Cortex of kidney (tissue), 1 donor: ENCODE measurements at places on chromosomes 5 and 9.

GRCh38 chr5:116058346-116058936 is 26.2 kb downstream of the ARL14EPL start:
- DNase-seq = no peak

GRCh38 chr5:168659286-168659847 is 80.2 kb upstream of the PANK3 start:
- DNase-seq = no peak

DNA sequence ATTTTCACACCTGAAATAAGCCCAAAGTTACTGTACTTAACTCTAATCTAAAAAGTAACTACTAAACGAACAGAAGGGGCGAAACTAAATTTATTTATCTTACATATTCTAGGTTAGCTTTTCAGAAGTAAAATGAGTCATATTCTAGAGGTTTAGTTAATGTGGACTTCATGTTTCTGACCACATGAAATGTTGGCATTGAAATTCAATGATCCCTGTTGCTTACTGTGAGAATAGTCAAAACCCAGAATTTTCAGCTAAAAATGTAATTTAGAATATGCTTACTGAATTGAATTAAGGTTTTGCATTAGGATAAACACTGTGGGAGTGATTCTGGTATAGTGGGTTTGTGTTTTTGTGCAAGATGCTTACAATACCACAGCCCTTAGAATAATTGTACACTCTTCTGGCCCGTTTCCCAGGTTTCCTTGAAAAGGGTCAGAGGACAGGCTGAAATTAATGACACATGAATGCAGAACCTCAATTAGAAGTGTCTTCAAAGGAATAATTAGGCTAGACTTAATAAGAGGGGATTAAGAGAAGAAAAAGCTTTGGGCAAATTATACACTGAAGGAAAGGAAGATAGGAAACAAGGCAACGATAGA is 1.4 kb upstream of the SNX18 start:
- DNase-seq = no peak

DNA sequence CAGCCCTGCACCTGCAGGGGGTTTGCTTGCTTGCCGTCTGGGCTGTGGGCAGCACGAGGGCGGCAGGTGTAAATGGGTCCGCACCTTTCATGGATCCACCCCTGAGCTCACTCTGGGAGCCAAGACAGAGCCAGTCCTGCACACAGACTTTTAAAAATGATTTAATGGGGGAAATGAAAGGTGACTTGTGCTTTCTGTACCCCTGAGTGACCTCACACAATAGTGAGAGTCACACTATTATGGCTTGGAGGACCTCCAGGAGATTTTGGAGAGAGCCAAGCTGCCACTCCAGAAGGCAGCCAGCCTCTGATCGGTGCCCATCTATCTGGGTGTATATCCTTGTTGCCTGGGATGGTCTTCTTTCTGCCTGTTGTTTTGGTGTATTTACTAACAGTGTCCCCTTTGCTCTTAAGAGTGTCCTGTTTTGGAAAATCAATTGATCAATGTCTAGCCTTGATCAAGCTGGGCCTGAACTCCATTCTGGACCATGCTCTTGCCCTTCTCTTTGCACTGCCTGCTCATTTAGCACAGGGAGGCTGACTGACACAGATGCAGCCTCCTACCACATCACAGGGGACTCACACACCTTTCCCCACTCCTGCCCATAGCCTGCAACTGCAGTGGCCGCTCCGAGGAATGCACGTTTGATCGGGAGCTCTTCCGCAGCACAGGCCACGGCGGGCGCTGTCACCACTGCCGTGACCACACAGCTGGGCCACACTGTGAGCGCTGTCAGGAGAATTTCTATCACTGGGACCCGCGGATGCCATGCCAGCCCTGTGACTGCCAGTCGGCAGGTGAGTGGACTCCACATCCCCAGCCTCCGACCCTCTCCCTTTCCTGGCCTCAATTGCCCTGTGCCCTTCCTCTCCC is 29.5 kb downstream of the LAMC3 start:
- DNase-seq = no peak

GRCh38 chr9:134052941-134053340 is 14.9 kb downstream of the BRD3 start:
- DNase-seq = no peak

DNA sequence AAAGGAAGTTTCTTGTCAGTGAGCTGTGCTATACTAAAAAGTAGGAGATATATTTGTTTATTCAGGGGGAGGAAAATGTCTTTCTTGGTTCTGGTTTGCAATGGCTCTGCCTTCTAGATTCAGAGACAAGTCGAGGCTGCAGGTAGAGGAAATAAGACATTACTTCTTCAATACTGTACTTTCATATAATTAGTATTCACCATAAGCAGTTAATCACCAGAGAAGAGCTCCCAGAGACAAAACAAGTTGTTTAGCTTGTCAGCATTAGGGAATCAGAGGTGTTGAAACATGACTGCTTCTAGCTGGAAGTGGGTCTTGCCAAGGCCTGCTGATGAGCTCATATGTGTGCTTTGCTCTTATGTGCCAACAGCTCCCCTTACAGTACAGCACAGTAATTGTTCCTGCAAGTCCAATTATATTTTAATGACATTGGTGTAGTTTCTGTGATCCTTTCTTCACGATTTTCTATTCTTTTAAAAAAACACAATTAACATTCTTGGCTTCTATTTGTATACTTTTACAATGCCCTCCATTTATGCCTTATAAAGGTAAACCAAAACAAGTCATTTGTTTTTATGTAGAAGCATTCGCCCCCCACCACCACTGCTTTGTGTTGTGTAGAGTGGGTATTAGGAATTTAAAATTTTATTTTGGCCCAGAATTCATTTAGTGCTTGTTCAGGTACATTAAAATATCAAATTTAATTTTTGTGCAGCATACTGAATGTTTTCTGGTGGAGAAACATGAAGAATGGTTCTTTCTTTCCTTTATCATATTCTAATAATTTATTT is 112.2 kb downstream of the RPS23 start:
- no peak for DNase-seq

- DNase-seq = no peak
Measured at GRCh38 chr9:106860721-106861639, 2.0 kb upstream of the ZNF462 start.

DNA sequence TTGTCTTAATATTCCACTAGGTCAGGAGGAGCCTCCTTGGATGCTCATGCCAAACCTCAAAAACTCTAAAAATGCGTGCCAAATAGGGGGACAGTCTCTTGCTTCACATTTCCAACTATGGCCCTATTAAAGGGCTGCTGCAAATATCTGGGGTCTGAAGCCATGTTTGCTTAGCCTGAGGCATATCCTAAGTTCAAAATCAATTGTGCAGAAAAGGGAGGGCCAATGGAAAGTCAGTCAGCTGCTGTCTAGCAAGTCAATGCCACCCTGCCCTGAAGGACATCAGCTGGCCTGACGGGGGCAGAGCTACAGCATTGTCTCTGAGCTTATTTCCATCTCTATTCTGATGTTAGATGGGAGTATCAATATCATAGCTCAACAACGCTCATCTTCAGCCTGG is 93.6 kb downstream of the SH3TC2 start:
- no peak for DNase-seq

DNA sequence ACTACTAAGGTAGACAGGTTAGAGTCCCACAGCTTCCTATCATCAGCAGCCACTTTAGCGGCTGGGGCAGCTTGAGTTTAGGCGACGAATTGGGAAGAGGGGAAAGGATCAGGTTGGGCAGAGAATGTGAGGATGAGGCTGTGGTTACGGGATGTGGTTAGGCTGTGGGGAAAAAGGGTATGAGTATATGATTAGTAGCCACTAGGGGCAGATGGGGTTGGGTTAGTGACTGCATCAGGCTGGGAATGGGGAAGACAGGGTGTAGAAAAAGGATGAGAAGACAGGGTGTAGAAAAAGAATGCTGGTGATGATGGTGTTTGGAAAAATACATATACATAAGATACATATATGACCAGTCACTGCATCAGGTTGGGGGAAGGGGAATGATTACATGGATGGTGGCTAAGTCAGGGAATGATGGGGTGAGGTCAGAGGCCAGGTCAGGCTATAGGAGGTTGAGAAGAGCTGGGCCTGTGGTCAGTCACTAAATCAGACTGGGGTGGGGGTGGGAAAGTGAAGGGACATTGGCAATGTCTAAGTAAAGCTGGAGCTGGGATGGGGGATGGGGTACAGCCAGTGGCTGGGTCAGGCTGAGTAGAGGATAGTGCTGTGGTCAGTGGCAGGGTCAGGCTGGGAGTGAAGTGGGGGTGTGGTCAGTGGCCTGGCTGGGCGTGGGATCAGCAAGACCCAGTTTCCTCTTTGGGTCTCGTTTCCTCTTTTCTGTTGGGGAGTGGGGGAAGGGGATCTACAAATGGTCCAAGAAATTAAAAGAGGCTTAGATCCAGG is 2.1 kb downstream of the TLN1 start:
- DNase-seq = no peak

DNA sequence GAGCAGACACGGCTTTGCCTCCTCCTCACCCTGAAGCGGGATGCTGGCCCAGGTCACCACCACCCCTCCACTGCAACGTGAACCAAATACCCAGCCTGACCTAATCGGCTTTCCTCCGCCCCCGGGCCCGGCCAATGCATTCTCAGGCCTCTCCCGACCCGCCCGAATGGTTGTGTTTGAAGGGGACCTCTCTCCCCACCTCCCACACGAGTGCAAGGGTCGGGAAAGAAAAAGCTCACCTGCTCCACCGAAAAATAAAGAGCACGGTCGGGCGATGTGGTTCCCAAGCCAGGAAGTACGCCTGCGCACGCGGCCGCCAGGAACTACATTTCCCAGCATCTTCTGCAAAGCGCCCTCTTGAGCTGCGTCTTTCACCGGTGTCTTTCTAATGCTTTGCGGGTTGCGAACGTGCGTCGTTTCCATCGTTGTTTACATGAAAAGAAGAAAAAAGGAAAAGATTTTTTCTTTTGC is at the start of gene ZNF883:
Gene ZNF883, minus strand, starts transcription at position 282 of the 471 bp plus-strand sequence.
- no peak for DNase-seq

GRCh38 chr5:35152733-35153132 is 77.6 kb downstream of the PRLR start:
- no peak for DNase-seq

- no peak for DNase-seq
Measured at GRCh38 chr5:5906778-5907177, 471.6 kb downstream of the MED10 start.

DNA sequence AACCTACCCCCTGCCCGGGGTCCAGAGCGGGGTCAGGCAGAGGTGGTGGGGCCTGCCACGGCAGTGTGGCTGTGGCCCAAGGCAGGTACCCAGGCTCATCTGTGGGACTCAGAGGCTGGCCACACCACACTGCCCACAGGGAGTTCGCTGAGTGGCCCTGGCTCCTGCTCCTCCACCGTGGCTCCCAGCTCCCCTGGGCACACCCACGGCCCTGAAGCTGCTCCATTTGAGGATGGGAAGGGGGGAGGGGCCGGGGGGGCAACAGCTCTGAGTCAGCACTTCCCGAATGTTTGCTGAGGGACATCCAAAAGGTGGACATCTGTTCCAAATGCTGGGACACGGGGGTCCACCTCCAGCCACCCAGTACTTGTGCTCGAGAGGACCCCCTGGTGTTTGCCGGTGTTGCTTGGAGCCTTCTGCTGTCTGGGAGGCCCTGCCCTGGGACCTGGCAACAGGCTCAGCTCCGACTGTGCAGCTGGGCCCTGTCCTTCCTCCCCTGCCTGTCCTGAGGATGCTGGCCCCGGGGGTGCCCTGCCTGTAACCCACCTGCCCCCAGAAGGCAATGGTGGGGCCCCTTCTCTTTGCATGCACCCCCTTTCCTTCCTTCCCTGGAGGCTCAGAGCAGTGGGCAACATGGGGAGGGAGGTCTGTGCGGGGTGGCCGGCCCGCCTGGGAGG is 2.5 kb upstream of the NRARP start:
- no peak for DNase-seq

DNA sequence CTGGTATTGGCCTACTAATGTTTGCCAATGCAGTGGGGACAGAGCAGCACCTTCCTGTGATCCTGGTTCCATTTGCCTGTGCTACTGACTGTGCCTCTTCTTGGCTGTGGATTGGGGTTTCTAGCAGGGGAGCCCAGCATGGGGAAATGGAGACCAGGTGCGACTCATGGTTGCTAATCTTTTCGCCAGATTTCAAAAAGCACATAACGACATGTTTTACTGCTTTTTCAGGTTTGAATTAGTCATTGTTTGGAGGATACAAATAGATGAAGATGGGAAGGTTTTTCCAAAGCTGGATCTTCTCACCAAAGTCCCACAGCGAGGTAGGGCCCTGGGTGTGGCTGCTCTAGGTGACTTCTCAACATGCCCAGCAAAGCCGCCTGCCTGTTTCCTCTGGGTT is 57.6 kb downstream of the IPPK start:
- DNase-seq = no peak

DNA sequence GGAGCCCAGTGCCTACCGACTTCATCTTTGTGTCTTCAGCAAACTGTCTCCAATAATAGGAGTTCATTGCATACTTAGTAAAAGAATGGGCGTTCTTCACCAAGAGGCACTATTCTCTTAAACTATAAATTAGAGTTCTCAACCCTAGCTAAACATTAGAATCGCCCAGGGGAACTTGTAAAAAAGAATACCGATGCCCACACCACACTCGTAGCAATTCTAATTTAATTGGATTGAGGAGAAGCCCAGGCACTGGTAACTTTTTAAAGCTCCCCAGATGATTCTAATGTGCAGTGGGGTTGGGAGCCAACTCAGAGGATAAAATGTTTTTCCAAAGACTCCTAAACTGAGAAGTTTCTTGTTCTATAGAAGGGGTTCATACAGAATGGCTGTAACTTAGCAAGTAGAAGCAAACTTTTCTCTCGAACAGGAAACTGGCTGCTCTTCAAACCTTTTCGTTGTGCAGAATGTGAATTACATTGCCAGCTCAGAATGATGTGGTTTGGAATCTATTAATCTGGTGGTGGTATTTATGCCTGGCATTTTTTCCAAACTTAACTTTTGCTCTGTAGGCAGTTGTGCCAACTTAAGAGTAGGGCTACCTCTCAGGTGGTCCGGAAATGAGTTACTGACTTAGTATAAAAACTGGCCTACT is 26.4 kb upstream of the NFIB start:
- DNase-seq = no peak

DNA sequence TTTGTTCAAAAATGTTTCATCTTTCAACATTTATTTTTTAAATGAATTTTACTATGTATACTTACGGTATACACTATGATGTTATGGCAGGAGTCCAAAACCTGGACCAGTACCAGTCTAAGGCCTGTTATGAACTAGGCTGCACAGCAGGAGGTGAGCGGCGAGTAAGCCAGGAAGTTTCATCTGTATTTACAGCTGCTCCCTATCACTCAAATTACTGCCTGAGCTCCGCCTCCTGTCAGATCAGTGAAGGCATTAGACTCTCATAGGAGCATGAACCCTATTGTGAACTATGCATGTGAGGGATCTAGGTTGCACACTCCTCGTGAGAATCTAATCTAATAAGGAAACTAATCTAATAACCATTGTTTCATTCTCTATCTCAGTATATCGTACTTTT is 715.5 kb upstream of the PTPRD start:
- no peak for DNase-seq

DNA sequence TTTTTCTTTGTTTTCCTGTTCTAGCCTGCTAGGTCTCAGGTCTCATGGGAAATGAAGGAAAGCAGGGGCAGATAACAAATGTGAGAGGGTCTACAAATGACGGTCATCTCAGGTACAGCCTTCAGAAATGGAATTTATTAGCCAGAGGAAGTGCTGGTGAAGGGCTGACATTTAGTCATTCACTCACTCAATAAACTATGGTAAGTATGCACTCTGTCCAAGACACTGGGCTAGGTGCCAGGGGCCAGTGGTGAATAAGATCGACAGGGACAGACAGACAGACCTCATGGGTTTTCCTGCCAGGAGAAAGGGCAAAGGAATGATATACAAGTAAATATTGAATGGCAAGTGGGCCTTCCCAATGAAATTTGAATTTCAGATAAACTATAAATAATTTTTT is 6.3 kb downstream of the PDE6A start:
- DNase-seq = no peak
